ENCODE measurements at places on chromosomes 2 and 18. TPM values are rescaled to one million over a fixed set of nuclear protein-coding genes. Genes with fewer than 3 reads are reported as not detected.

GRCh38 chr2:112814278-112814677 is 22.3 kb downstream of the IL1B start:
- no peak for DNase-seq

DNA sequence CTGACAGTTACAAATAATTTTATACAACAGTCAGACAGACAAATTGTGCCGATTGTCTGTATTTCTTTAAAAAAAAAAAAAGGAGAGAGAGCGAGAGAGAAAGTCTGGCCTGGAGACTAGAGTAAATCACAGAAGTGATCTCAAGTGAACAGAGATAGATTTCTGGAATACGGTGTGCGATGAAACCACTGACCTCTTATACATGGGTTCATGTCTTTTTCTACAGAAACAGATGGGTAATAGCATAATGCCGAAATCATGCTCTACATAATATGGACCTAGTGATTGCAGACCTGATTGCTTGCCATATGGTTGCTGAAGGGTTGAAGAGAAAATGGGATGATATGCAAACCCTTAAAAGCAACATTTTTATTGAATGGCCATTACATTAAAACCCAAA is 403.3 kb upstream of the FANCL start:
- DNase-seq = no peak

GRCh38 chr2:111944531-111945210 is 46.3 kb downstream of the MERTK start:
- no peak for DNase-seq

DNA sequence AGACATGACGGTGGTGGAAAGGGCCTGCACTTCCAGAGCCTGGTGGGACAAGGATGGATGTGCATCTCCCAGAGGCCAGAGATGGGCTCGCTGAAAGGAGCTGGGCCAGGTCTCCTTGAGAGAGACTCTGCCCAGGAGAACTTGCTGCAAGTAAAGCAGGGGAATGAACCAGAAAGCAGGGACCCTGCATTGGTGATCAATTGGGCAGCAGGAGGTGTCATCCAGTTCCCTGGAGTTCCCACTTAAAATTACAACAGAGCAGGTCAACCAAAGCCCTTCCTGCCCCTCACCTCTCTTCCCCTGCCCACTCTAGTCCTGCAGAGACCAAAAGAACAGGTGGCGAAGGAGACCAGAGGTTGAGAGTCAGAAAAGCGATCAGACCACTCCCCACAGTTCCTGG is 69.7 kb upstream of the CAB39 start:
- DNase-seq = no peak

DNA sequence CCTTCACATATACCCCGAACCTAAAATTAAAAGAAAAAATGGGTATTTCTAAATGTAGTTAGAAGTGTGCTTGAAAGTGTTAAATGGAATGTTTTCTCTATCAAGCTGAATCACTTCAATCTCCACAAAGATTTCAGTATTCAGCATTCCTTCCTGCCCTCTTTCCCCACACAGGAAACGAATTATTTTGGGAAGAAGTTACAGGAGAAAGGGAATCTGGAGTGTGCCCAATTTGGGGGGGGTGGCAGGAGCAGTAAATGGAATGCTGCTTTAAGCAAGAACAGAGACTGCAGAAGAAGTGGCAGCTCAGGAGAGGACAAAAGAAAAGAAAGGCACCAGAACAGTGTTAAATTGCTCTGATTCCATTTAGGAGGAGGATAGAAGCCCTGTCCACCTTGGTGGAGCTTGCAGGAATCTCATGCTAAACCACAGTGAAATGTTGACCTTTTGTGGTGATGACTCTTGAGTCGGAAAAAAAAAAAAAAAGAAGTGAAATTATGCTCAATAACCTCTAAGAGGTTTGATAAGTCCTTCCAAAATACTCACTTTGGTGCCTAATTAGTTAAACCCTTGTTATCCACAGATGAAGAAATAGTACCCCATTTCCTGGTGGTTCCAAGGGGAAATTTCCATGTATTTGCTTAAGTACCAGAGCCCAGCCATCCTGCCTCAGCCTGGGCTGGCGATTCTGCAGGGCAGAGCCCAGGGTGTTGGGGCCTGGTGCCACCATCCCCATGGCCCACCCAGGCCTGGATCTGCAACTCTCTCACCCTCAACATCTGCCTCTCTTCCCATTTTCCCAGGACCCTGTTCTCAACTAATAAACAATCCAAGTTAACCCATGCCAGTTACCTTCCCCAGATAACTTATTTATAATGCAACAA is 56.5 kb downstream of the MYO5B start:
- no peak for DNase-seq

BCL11A gene
- 14.4 TPM for polyA plus RNA-seq

GKN2 gene
- not detected for polyA plus RNA-seq

DNA sequence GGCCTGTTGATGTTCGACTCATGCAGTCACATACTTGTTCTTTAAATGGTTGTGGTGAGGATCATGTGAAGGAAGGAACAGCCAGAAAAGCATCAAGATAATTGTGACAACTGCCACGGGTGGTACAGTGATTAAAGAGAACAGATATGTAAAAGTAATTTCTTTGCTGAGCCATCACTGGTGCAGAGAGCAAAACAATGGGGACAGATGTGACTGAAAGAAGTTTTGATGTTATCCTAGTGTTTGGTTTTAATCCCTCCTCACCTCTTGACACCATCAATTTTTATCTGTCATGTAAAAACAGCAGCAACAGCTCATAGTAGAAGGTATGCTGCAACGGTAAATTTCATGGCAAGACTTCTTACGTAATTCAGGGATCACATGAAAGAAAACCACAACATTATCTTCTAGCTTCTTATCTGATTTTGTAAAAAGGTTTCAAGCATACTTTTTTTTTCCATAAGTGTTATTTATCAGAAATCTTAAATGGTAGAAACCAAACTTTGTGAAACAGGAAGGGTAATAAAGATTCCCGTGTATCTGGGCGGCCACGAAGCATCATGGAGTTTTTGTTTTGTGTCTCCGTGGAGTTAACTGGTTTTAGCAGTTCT is 65.2 kb downstream of the PLCL1 start:
- DNase-seq = no peak

- no peak for DNase-seq
Observed at GRCh38 chr2:48369971-48370370, 160.0 kb upstream of the STON1 start.

DNA sequence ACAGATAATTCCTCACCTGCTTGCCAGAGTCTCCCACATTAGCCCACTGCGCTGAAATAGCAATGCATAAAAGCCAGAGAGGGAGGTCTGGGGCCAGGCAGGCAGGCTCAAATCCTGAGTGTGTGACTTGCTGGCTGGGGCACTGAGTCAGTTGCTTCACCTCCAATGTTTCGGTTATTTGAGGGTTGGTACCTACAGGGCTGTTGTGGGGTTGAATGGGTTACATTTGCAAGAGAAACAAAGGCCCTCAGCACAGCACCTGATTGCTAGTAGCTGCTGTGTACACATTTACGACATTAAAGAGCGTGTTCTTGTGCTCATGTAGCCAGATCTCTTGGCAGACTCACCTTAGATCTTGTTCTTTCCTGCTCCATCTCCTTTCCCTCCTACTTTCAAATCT is 34.1 kb upstream of the FAM110C start:
- no peak for DNase-seq

UGT1A4 gene
- polyA plus RNA-seq = not detected

DNA sequence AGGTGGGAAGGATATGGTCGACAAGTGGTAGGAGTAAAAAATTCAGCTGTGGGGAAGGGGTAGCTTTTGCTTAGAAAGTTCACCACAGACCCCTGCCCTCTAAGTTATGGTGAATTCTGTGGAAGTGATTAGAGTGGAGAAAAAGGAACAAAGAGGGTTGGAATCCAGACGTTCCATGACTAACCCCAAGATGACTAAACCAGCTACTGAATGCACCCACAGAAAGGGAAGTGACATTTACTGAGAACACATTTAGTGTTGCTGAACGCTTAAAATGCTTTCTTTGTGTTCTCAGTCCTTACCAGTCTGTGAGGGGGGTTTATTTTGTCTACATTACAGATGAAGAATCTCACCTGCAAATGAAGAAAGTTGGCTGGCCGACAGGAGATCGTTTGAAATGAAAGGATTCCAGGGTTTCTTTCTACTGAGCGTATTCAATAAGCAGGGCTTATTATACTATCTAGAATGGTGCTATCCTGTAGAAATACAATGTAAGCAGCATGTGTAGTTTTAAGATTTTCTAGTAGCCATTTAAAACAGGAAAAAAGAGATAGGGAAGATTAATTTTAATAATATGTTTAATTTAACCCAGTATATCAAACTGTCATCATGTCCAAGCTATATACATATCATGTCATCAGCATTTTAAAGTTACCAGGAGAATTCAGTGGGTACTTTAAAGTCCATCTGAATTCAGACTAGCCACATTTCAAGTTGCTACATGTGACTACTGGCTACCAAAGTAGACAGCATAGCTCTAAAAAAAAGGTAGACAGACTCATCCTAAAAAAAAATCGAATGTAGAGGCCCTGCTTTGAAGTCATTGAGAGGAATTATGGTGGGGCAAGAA is 60.1 kb downstream of the LIMS1 start:
- no peak for DNase-seq

DNA sequence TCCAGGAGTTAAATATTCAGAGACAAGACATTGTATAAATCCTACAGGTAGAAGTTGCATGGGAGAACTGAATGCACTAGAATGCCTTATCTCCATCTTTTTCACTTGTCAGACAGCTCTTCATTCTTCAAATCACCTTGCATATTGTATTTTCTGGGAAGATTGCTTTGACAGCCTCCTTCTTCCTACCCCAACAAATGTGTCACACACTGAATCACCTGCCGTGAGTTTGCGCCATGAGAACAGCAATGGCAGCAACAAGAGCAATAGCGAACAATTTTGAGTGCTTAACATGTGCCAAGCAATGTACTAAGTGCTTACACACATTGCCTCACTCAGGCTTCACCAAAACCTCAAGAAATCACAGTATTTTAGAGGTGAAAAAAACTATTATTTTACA is 161.3 kb upstream of the REG3G start:
- no peak for DNase-seq

- DNase-seq = no peak
Observed at GRCh38 chr18:67276638-67277037, 239.9 kb downstream of the DSEL start.

- no peak for DNase-seq
Observed at GRCh38 chr2:213122725-213123124, 28.7 kb downstream of the IKZF2 start.

DNA sequence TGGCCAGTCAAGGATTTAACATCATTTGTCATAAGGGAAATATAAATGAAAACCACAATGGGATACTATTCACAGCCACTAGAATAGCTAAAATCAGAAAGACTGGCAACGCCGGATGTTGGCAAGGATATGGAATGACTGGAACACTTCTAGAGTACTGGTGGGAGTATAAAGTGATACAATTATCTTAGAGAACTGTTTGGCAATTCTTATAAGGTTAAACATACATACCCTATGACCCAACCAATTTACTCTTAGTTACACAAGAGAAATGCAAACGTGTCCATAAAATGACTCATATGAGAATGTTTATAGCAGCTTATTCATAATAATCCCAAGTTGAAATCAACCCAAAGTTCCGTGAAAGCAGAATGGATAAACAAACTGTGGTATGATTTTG is 35.1 kb downstream of the MAPK4 start:
- DNase-seq = no peak

GRCh38 chr18:46754661-46755292 is 2.1 kb downstream of the ST8SIA5 start:
- no peak for DNase-seq

Measured in renal pelvis (tissue), 12 donors.